Stimulated activated CD8-positive, alpha-beta memory T cell treated with anti-CD3 and anti-CD28 coated beads, Interleukin-2, amount 100 ng/mL, for 1 hour (primary cell): ENCODE measurements at places on chromosomes 2 and 18.

DNA sequence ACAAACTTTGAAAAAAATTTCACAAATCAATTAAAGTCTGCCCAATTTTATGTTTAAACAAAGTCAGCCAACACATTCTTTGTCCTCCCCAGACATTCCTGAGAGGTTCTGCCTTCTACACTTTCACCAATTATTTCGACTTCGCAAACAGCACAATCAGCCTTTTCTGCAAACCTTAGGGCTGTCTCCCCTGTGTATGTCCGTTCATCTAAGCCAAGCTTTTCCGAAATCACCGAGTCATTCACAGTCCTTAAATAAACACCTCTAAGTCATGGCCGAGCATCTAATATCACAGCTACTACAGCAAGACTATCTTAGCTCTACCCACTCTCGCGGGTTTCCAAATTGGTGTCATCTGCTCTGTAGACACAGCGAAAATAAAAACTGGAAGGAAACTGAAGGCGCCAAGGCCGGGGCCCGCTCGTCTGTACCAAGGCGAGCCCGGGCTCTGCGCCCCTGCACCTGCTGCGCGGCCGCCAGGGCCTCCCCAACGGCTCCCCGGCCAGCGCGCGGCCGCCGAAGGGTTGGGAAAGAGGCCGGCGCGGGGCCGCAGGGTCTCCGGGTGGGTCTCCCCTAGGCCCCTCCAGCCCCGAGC is 730 bp downstream of the ODC1 start:
- no peak for DNase-seq

GRCh38 chr2:38037325-38037724 is 38.6 kb downstream of the CYP1B1 start:
- no peak for DNase-seq

DNA sequence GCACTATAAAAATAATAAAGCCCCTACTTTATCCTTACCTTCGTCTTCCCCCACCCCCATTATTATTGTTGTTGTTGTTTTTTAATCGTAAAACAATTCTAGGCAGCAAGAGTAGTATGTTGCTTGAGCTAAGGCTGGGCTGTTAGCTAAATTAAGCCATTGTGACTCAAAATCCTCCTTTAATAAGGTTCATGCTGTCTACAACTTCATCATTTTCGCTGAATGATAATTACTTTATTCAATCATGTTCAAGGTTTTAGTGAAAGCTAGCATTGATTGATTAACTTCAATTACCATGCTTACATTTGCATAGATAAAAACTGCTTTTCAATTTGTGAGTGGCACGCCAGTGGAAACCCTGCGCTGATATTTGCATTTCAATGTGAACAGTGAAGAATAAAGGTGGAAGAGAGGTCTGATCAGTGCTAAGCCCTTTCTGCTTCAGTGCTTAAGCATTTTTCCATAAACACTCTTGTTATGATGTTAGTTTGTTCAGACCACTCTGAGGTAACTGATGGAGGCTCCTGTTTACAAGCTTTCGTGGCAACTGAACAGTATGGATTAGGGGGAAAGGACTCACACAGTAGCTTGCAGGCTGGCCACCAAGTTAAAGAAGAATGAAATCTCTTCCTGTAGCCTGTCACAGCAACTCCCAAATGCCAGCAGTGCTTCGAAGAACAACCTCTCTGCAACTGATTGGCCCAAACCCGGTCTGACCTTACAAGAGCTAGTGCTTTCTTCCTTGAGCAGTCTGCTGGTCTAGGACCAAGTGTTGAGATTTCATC is 156.8 kb downstream of the GPD2 start:
- DNase-seq, result no peak

GRCh38 chr18:6547476-6547875 is 132.8 kb upstream of the L3MBTL4 start:
- DNase-seq, result no peak

DNA sequence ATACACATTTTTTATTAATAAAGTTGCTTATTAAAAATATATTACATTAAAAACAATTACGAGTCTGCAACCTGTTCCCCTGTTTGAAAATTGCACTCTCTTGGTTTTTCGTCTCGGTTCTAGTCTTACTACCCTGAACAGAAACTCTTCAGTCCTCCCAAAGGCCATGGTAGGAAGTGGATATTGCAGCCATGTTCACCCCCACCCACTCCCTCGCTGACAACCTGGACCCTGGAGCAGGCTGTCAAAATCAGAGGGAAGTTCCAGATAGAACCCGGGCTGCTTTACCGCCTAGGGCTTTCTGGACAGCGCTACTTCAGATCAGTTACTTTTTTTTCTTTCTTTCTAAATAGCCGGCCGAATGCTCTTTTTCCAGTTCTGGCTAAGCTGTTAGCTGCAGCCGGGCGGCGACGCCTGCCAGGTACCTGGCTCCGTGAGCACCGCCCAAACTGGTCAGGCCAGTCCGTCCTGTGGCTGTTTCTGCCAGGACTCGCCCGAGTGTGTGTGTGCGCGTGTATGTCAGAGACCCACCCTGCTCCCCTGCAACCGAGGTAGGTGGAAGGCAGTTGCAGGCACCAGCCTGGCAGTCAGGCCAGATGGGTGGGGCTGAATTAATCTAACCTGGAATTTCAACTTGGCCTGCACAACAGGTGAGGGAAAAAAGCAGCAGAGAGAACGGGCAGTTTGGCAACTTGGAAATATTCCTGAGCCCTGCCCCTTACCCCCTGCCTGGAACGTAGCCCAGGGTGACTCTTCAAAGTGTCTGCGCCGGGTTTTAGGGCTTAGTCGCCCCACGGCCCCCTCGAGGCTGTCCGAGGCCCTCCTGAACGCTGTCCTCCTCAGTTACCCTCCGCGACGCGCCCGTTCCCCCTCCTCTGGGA is 1.1 kb upstream of the TET3 start:
- no peak for DNase-seq

DNA sequence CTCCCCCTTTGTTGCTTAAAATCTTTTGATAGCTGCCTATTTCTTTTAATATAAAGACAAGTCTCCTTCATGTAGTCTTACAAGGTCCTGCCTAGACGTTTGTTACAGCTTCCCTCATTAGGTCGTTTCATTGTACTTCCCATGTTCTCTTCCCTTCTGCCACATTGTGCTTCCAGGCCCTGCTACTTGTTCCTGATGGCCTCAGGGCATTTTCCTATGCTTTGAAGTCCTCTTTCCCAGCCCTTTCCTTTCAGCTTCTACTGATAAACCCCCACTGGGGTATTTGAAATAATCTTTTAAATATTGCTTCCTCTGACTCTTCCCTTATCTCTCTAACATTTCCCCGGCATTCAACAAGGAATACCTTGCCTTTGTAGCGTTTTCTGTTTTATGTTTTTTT is 67.4 kb downstream of the UBE2E3 start:
- DNase-seq, result no peak
